CD4-positive, alpha-beta memory T cell (primary cell): ENCODE measurements at places on chromosomes 1 and 21. TPM values are rescaled to one million over a fixed set of nuclear protein-coding genes. Genes with fewer than 3 reads are reported as not detected.

- no peak for DNase-seq
Measured at GRCh38 chr1:201882665-201883132, 6.0 kb upstream of the SHISA4 start.

DNA sequence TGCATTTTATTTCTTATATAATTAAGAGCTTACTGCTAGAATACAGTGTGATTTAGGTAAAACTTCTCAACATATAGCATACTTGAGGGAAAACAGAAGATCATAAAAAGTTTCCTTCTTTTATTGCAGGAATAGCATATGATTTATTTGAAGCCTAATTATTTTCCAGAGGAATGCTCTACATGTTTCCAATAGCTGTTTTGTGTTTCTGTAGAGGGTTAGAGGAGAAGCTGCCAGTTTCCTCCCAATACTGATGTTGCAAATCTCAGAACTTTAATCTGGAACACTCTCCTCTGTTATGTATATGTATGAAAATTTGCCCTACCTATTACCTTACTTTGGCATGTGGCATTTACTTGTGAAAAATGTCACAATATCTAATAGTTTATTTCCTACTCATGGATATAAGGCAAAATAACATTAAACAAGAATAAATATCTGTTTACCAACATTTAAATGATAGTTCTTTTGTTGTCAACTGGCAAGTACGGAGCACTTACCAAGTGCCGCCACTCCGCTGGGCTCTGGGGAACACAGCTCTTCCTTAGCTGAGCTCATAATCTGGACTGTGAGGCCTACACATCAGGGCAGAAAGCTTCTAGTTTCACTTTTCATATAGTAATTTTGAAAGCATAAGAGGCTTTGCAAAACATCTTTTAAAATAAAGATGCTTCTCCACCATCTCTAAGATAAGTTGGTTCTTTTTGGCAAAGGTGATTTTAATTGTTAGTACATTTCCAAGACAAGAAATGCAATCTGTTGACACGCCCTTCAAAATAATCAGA lies 239.8 kb upstream of the C1orf105 start:
- DNase-seq: peak; percentile 55

GRCh38 chr1:111449703-111450017 lies 396 bp downstream of the ATP5PB start:
- no peak for DNase-seq

- DNase-seq: no peak
Measured at GRCh38 chr1:240672132-240672811, 60.3 kb upstream of the GREM2 start.

DNA sequence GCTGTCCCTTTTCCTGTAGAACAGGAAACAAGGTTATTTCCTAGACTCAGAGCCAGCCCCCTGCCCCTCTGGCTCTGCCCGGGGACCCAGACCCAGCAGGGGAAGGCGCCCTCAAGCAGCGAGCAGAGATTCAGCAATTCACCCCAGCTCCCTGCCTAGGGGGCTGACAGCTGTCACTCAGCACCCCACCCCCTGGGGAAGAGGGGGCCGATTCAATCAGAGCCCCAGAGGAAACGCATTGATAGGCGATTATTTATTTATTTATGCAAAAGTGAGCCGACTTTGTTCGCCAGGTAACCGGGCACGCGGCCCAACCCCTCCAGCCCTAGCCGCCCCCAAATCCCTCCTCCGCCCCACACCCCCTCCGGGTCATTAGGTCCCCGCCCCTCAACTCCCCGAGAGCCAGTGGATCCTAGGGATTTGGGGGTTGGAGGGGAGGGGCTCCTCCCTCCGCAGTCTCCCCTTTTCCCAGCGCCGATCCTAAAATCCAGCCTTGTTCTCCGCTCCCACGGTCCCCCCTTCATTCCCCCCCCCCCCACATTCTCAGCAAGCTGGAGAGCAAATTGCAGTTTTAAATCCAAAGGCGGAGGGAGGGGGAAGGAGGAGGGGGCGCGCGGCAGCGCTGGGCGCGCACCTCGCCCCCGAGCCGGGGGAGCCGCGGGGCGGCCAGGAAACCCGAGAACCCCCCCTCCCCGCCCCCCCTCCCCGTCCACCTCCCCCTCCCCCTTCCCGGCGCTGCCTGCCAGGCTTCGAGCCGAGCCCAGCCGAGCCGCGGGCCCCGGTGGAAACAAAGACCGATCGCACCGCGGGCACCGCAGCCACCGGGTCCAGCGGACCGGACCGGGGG lies 1.3 kb downstream of the AHDC1 start:
- peak; percentile 51 for DNase-seq

RGL1 gene
- 5.1 TPM for total RNA-seq

TIMM17A gene
- 27.1 TPM for total RNA-seq

MTOR gene
- 46.8 TPM for total RNA-seq

- DNase-seq: no peak
Measured at GRCh38 chr1:40303051-40303771, 13.9 kb downstream of the COL9A2 start.

- no peak for DNase-seq
Measured at GRCh38 chr1:221849897-221850296, 108.0 kb upstream of the DUSP10 start.

DNA sequence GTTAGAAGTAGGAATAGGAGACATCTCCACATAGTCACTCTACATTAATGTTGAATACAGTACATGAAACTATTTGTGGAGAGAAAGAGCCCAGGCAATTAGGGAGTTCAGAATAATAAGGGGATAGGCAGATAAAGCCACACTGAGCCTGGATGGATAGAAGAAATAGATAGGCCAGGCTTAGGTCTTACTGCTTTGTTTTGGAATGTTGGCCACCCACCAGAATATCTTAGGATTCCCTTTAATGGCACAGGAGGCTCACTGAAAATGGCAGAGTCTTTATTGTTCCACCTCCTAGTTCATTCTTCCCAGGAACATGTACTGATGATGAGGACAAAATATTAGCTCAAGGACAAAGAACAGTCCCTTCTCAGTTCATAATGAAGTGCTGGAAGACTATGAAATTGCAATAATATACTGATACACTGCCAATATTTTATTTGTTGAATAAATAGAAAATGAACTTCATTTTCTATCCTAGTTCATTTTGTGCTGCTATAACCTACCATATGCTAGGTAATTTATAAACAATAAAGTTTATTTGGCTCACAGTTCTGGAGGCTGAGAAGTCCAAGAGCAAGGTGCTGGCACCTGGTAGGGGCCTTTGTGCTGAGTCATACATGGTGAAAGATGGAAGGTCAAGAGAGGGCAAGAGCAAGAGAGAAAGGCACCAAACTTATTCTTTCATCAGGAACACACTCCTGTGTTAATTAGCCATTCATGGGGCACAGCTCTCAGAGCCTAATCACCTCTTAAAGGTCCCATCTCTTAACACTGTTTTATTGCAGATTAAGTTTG lies 87.3 kb downstream of the TBX15 start:
- no peak for DNase-seq
